Ecto neural progenitor cell (in vitro differentiated cells): ENCODE measurements at places on chromosomes 2 and 18.

DNA sequence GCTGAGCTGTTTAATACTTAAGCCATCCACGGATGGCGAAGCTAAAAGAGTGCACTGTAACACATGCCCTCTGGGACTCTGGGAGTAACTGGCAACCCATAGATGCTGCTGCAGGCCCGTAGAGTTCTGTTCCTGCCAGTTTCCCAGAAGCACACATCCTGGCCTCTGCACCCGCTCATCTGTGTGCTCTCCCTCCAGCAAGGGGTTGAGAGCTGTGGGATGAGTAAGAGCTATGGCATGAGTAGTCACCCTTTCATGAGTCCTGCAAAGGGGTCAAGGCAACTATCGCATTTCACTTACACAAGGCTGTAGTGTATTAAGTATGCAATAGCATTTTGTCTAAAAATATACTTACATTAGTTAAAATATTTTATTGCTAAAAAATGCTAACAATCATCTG, 1341.8 kb upstream of the NXPH2 start:
- DNase-seq: no peak

DNA sequence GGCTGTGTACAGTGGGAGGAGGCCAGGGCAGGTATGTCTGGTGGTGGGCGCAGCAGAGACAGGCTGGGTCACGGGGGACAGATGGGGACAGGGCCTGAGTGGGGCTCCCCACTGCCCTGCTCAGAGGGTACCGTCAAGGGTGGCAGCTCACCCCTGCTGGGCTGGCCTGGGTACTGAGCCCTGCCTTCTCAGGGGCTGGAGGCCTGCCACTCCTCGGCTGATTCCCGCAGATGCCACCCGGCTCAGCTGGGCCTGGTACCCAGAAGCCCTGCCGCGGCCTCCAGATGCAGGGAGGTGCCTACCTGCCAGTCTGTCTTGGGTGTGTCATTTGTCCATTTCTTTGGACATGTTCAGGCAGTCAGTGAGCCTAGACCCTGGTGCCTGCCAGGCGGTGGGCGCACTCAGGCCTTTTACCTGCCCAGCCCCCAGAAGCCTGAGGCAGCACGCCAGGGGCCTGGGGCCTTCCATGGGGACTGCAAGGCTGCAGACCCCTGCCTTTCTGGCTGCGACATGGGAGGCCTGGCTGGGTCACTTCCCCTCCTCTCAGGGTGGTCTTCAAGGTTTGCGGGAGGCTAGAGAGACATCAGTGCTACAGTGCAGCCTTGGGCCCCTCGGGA, 3.3 kb downstream of the SNORC start:
- peak; percentile 46 for DNase-seq

GRCh38 chr18:57437766-57438671, 2.8 kb downstream of the ONECUT2 start:
- DNase-seq: peak; percentile 91

DNA sequence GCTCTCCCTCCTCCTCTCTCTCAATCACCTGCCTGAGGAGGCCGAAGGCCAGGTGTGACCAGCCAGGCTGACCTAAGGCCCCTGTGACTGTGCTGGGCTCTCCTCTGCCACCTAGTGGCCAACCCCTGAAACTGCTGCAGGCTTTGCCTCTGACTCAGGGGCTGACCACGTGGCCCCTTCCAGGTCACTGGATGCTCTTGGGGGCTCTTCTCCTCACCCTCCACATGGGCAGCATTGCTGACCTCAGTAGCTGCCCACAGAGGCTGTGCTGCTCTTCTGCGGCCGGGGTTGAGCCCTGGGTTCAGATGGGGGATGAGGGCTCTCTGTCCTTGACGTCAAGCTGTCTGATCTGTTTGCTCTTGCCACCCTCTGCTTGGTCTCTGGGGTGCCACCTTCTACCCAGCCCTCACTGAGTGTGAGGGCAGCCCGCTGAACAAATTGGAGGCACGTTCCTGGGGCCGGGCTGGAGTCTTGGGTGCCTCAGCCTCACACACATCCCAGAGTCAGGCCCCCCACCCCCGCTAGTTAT, 122.7 kb downstream of the TWIST2 start:
- DNase-seq: peak; percentile 84

GRCh38 chr2:231925303-231926179, 655 bp downstream of the NPPC start:
- DNase-seq: peak; percentile 93

- no peak for DNase-seq
These were observed 495.8 kb downstream of the NRXN1 start for GRCh38 chr2:50535971-50536759.

DNA sequence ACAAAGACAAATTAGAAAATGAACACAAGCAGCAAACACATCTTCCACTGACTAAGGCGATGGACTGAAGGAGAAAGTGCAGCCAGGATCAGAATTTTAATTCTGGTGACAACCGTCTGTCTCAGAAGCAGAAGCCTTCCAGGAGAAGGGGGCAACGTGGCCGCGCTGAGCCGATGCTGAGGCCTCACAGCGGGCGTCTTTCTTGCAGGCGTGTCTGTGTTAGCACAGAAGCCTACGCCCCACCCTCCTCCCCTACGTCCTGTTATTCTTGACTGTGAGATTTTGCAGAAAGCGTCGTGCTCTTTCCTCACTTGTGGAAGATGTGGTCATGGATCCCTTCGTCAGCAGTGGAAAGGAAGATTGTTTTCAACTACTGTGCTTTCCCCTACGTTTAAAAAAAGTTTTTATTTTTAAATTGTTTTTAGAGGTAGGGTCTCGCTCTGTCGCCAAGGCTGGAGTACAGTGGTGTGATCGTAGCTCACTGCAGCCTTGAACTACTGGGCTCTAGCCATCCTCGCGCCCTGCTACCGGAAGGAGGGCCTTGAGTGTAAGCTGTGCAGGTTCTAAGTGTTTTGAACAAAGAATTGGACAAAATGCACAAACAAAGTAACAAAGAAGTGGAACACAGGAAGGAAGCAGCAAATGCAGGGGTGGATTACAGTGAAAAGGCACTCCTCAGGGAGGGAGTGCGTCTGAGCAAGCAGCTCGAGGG, 422.0 kb downstream of the GALR1 start:
- no peak for DNase-seq

- DNase-seq: no peak
These were observed 14.3 kb downstream of the PLB1 start for GRCh38 chr2:28510184-28510583.

DNA sequence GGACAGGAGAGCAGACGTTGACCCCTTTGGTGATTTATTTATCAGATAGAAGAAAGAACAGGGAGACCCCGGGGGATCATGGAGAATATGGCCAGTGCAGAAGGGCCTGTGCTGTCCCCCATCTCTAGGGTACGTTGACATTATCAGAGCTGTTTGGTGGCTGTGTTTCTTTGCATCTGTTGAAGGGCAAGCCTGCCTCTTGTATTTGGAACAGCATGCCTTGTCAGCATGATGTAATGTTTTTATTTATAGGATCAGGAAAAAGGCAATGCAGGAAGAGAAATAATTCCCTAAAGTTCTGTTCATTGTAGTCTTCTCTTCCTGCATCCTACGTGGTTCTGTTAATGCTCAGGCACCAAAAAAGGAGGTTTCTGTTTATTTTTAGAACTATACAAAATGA, 49.8 kb upstream of the CABYR start:
- DNase-seq: no peak

DNA sequence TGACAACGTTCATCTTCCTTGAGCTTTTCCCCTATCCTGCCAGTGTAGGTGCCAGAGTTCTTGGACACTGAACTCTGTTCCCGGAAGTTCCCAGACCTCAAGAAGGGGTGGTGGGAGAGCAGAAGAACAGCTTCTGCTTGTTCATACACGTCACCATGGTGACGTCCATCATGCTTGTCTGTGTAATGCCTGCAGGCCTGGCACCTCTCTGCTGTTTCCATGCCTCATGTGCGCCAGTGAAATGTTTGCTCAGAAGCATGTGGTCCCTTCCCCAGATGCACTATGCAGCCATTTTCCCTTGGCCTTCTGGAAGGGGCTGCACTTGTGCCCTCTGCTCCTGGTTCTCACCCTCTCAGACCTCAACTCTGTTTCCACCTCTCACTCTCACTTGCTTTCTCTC, 210.8 kb upstream of the NABP1 start:
- no peak for DNase-seq

- no peak for DNase-seq
These were observed 11.2 kb upstream of the KLF11 start for GRCh38 chr2:10031886-10032745.

DNA sequence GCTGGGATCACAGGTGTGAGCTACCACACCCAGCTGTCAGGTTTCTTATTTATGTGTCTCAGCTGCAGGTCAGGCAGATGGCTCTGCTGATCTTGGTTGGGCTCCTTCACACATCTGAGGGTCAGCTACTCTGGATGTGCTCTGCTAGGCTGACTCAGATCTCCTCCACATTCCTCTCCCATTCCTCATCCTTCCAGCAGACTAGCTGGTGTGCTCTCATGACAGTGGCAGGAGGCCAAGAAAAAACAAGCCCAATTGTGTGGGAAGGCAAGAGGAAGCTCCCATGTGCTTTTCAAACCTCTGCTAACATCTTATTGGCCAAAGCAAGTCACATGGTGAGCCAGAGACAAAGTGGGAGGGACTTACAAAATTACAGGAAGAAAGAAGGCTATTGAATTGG, 11.7 kb upstream of the MSH6 start:
- DNase-seq: no peak

DNA sequence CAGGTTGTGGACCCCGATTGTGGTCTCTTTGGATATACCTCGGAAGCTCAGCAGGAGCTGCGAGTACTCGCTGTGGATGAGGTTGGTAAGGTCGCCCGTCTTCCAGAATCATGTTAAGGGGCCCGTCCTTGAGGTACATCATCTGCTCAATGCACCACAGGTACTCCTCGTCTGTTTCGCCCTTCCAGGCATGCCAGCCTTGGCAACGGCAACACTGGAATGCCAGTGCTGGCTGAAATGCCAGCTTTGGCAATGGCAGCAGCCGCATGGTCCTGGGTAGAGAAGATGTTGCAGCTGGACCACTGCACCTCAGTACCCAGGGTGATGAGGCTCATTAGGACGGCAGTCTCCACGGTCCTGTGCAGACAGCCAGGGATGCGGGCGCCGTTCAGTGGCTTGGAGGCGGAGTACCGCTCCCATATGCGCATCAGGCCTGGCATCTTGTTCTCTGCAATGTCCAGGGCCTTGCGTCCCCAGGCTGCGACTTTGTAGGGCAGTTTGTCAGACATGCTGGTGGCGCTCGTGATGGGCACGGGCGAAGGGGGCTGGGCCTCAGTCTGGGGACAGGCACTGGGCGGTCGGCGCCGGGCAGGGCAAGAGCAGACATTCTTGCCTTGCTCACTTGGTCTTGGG, 122.2 kb upstream of the NXPH2 start:
- DNase-seq: no peak

GRCh38 chr2:238638100-238638981, 209.5 kb upstream of the TWIST2 start:
- DNase-seq: no peak

DNA sequence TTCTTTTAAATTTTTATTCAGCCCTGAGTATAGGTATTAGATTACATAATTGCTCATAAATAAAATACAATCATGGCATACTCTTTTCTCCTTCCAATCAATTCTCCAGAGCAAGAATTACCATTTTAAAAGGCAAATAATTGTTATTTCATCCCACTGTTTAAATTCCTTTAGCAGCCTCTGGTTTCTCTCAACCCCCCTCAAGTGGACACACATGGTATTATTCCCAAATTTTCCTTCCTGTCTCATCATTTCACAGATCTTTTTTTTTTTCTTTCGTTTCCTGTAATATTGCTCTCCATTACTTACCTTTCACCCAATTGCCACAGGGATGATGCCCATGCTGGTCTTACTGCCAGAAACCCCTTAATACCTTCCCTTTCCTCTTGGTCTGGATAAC, 385.2 kb downstream of the RIT2 start:
- DNase-seq: no peak

- no peak for DNase-seq
These were observed 41.9 kb downstream of the TRAPPC8 start for GRCh38 chr18:31901063-31901462.

GRCh38 chr2:42864641-42865280, 72.4 kb upstream of the HAAO start:
- DNase-seq: no peak

GRCh38 chr2:179049546-179050311, at the start of gene CCDC141:
CCDC141 (minus strand) TSS chr2:179050137; CDS start chr2:179049941, 196 bp downstream.
- no peak for DNase-seq

DNA sequence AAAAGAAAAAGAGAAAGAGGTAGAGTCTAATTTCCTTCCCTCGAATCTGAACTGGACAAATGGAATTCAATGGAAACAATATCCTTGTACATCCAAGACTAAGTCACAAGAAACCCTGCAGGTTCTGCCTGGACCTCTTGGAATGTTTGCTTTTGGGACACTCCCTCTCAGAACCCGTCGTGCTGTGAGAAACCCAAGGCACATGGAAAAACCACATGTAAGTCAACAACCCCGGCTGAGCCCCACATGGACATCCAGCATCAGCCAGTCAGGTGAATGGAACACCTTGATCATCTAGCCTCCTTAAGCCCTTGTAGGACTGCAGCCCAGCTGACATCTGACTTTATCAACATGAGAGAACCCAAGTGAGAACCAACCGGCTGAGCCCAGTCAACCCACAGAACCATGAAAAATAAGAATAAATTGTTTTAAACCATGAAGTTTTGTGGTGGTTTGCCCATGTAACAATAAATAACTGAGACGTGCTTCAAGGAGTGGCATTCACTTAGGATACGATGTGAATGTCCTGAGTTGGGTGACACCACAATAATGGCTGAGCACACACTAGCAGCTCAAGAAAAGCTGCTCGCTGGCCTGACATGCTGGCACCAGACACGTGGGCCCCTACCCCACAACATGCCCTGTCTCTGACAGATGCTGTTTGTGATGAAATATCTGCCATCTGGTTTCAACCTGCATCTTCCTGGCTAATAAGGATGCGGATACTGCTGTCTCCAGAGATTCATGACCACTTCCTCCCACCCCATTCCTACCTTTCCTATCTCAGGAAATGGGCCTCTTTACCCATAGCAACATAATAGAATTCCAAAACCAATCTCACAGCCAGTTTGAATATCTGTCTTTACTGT, 28.8 kb downstream of the PKDCC start:
- DNase-seq: no peak

DNA sequence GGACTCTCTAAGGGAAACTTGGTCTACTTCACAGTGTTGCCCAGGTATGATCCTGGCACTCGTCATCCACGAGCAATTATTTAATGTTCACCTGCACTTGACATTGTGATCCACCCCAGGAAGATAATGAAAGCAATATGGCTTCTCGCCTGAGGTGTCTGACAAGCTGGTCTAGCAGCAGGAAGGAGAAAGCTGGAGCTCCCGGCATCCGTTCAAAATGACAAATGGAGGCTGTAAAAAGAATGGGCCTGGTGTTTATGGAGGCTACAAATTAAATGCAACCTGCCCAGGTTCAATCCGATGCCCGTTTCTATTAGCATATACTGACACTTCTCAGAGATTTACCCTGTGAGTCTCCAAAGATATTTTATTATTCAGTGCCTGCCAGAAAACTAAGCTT, 317.6 kb downstream of the CTNNA2 start:
- DNase-seq: no peak
